Activated CD8-positive, alpha-beta T cell treated with anti-CD3 and anti-CD28 coated beads for 36 hours (primary cell): ENCODE measurements at places on chromosomes 5 and 9. TPM values are rescaled to one million over a fixed set of nuclear protein-coding genes. Genes with fewer than 3 reads are reported as not detected.

The NMUR2 gene
- total RNA-seq = not detected

The ESM1 gene
- total RNA-seq = 0.20 TPM

The GAPT gene
- total RNA-seq = not detected

The KCNT1 gene
- total RNA-seq = not detected

The TMEM252 gene
- total RNA-seq = not detected

- peaks cover 46% of the 10 kb centered on the region for H3K4me1 ChIP-seq
- no peaks in the 10 kb centered on the region for H3K27me3 ChIP-seq
- peaks cover 8% of the 10 kb centered on the region for H3K36me3 ChIP-seq
- peak within 1 kb of the TSS; percentile 89 for H3K4me3 ChIP-seq
- H3K27ac ChIP-seq = peak within 1 kb of the TSS; percentile 91
Measured at GRCh38 chr5:135398855-135399793, at the start of gene MACROH2A1. TSS of gene MACROH2A1 (minus strand) at chr5:135399231. CDS start at chr5:135389093, 10,138 bp downstream.

GRCh38 chr5:140565024-140565779 is 574 bp downstream of the SLC35A4 start:
- DNase-seq = no peak
- peak overlapping the region; percentile 88 for H3K4me3 ChIP-seq
- no peaks in the 10 kb centered on the region for H3K27me3 ChIP-seq

DNA sequence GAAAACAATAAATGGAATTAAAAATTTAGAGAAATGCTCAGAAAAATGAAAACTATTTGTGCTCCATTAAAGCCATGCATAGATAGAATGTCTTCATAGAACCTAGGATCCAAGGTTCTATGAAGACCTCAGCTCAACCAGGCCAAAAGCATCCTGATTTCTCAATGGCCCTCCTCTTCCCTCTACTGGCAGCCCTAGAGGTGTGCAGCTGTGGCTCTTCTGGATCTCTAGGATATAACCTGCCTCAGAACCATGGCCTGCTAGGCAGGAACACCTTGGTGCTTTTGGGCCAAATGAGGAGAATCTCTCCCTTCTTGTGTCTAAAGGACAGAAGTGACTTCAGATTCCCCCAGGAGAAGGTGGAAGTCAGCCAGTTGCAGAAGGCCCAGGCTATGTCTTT is 15.1 kb downstream of the IFNA1 start:
- peaks cover 4% of the 10 kb centered on the region for H3K27me3 ChIP-seq
- peak; percentile 20 for DNase-seq
- H3K4me1 ChIP-seq = no peaks in the 10 kb centered on the region
- H3K4me3 ChIP-seq = no peak overlapping the region
- H3K36me3 ChIP-seq = no peaks in the 10 kb centered on the region
- H3K27ac ChIP-seq = no peak overlapping the region

- H3K4me1 ChIP-seq = peaks cover 23% of the 10 kb centered on the region
- H3K36me3 ChIP-seq = peaks cover 5% of the 10 kb centered on the region
- H3K27me3 ChIP-seq = no peaks in the 10 kb centered on the region
Measured at GRCh38 chr9:125604196-125604595, 102.8 kb downstream of the MAPKAP1 start.

DNA sequence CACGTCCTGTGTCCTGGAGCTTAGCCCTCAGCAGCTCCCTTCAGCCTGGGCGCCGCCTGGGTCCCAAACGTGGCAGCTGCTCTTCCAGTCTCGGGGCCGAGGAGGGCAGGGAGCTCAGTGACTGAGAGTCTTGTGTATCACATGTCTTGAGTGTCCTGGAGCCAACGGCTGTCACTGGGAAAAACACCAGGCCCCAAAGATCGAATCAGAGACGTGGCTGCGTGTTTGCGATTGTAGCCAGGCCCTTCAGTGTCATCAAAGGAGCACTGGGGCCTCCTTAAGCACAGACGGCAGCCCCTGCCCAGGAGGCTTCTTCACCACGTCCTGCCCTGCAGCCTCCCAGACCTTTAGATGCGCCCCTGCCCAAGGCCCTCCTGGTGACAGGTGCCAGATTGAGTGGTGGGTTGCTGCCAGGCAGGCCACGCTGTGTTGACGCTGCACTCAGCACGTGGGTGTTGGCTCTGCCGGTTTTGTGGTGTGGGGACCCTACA is 5.7 kb upstream of the EXOC3 start:
- H3K4me3 ChIP-seq = no peak overlapping the region
- H3K36me3 ChIP-seq = peaks cover 8% of the 10 kb centered on the region

DNA sequence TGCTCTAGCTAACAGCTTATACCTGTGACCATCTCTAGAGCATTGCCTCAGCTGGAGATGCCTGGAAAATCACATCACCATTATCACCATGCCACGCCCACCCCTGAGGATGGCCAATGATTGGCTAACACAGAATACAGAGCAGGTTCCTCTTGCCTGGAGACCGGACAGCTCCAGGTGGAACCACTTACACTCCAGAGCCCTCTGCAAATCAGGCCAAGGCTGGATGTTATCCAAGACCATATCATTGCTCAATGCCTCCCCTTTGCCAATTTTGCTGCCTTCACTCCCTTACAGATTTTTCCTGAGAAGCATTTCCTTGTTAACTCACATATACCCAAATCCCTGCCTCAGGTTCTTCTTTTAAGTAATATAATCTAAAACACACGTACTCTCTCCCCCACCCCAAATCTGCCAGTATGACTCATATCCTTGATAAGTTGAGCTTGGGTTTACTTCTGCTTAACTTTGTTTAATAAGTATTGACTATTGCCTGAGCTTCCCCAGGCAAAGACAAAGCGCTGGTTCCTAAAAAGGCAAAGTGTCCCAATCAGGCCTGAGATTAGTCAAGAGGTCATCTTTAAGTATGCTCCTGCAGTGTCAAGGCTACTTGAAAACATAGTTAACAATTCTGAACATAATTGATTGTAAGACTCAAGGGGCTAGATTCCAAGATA is 309.6 kb downstream of the EPB41L4A start:
- no peak overlapping the region for H3K4me3 ChIP-seq
- no peaks in the 10 kb centered on the region for H3K27me3 ChIP-seq
- H3K36me3 ChIP-seq = no peaks in the 10 kb centered on the region
- no peak overlapping the region for H3K27ac ChIP-seq
- DNase-seq = no peak

GRCh38 chr5:135371622-135372232 is 27.3 kb downstream of the MACROH2A1 start:
- DNase-seq = no peak
- peaks cover 32% of the 10 kb centered on the region for H3K4me1 ChIP-seq
- no peak overlapping the region for H3K27ac ChIP-seq
- no peak overlapping the region for H3K4me3 ChIP-seq

DNA sequence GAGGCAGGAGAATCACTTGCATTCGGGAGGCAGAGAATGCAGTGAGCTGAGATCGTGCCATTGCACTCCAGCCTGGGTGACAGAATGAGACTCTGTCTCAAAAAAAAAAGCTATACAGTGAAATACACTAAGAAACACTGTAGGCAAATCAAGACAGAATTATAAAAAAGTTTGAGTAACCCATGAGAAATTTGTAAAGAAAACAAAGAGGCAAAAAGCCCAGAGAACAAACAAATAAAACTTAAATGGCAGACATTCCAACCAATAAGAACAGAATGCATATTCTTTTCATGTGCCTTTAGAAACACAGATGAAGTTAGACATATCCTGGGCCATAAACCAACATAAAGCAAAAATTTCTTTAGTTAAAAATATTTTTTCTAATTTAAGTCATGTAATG is 30.6 kb downstream of the ZNF169 start:
- peaks cover 56% of the 10 kb centered on the region for H3K36me3 ChIP-seq
- no peaks in the 10 kb centered on the region for H3K4me1 ChIP-seq
- no peak for DNase-seq
- H3K4me3 ChIP-seq = no peak overlapping the region
- H3K27ac ChIP-seq = no peak overlapping the region

DNA sequence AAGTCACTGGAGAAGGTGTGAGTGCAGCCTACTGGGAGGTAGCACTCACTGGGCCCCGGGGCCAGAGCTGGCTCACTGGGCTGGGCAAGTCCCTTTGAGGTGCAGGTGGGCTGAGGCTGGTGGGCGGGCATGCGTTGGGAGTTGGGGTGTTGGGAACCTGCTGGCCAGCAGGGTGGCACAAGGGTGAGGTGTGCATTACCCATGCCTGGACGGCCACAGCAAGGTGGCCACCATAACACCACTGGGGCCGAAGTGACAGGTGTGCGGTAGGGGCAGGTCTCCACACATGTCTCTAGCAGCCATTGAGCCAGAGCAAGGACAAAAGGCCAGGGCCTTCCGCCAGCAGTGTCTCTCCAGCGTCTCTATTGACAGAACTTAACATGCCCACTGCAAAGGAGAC is 22.6 kb downstream of the PRRT1B start:
- DNase-seq = no peak
- H3K36me3 ChIP-seq = peaks cover 17% of the 10 kb centered on the region
- no peak overlapping the region for H3K27ac ChIP-seq

- no peaks in the 10 kb centered on the region for H3K4me1 ChIP-seq
- no peak overlapping the region for H3K27ac ChIP-seq
- H3K4me3 ChIP-seq = no peak overlapping the region
- H3K36me3 ChIP-seq = no peaks in the 10 kb centered on the region
- no peak for DNase-seq
Measured at GRCh38 chr5:127297348-127298035, 6.9 kb downstream of the MEGF10 start.

GRCh38 chr5:79488058-79488457 is 25.9 kb downstream of the HOMER1 start:
- H3K36me3 ChIP-seq = peaks cover 4% of the 10 kb centered on the region
- DNase-seq = no peak
- no peak overlapping the region for H3K27ac ChIP-seq
- H3K4me3 ChIP-seq = no peak overlapping the region
- no peaks in the 10 kb centered on the region for H3K4me1 ChIP-seq
- H3K27me3 ChIP-seq = no peaks in the 10 kb centered on the region

GRCh38 chr5:156675395-156675794 is 174.7 kb upstream of the PPP1R2B start:
- H3K36me3 ChIP-seq = no peaks in the 10 kb centered on the region
- no peak overlapping the region for H3K4me3 ChIP-seq
- no peak for DNase-seq
- no peak overlapping the region for H3K27ac ChIP-seq
- H3K27me3 ChIP-seq = no peaks in the 10 kb centered on the region
- no peaks in the 10 kb centered on the region for H3K4me1 ChIP-seq

GRCh38 chr9:88990729-88991065 is 571 bp upstream of the S1PR3 start:
- peaks cover 29% of the 10 kb centered on the region for H3K27me3 ChIP-seq
- no peak overlapping the region for H3K4me3 ChIP-seq
- H3K27ac ChIP-seq = no peak overlapping the region

DNA sequence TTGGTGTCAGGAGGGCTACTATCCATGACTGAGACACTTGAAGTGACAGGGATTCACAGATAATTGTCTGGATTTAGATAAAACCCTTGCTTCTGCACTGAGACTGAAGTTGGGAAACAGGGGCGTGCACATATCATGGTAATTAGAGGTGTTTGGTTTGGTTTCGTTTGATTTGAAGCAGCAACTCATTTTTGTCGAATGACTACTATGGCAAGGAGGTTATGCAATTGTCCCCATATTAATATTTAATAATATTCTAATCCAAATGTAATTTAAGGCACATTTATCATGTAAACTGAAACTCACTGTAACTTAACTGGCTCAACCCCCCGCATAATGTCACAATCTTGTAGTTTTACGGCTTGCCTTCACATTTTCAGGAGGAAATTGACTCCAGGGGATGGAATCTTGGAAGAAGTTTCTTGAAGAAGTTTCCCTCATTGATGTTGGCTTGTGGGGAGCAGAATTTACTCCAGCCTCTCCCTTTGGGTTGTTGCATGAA is 12.5 kb downstream of the ZNF366 start:
- no peaks in the 10 kb centered on the region for H3K36me3 ChIP-seq
- peaks cover 8% of the 10 kb centered on the region for H3K27me3 ChIP-seq

- H3K27ac ChIP-seq = no peak overlapping the region
- no peak overlapping the region for H3K4me3 ChIP-seq
- no peak for DNase-seq
- H3K4me1 ChIP-seq = no peaks in the 10 kb centered on the region
Measured at GRCh38 chr5:116507051-116507537, 67.5 kb downstream of the SEMA6A start.

GRCh38 chr9:136201609-136202453 is 3.1 kb downstream of the LHX3 start:
- H3K4me3 ChIP-seq = no peak overlapping the region
- H3K27me3 ChIP-seq = peaks cover 43% of the 10 kb centered on the region
- DNase-seq = no peak
- H3K36me3 ChIP-seq = peaks cover under 1% of the 10 kb centered on the region
- peaks cover under 1% of the 10 kb centered on the region for H3K4me1 ChIP-seq
- H3K27ac ChIP-seq = no peak overlapping the region

DNA sequence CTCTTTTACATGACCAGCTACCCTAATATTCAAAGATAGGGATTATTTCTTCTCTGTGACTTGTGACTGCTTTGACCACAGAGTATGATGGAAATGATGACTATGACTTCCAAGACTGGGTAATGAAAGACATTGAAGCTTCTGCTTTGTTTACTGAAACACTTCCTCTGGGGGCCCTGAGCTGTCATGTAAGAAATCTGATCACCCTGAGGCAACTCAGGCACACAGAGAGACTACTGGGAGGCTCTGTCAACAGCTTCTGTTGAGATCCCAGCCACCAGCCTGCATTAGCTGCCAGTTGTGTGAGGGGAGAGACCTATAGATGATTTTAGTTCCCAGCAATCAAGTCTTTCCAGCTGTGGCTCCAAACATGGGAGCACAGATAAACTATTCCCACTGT is 76.5 kb downstream of the KCTD16 start:
- no peaks in the 10 kb centered on the region for H3K36me3 ChIP-seq
- H3K4me1 ChIP-seq = no peaks in the 10 kb centered on the region
- H3K4me3 ChIP-seq = no peak overlapping the region
- no peak overlapping the region for H3K27ac ChIP-seq
- peaks cover 14% of the 10 kb centered on the region for H3K27me3 ChIP-seq

DNA sequence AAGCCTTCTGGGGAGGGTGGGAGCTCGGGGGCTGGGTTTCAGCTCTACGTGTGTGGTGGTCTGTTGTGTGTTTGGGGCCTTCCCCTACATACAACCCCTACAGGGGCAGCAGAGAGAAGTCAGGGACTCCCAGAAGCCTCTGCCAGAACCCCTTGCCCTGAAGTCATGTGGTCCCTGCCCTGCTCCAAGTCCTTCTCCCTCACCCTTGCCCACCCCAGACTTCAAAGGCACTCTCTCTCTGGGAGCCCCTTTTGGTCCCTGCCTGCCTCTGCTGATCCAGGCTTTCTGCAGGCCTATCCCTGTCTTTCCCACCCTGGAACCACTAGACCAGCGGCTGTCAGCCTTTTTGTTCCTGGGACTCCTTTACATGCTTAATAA is 61.1 kb upstream of the PSD2 start:
- DNase-seq = no peak
- H3K36me3 ChIP-seq = no peaks in the 10 kb centered on the region
- no peaks in the 10 kb centered on the region for H3K27me3 ChIP-seq
- no peak overlapping the region for H3K4me3 ChIP-seq

DNA sequence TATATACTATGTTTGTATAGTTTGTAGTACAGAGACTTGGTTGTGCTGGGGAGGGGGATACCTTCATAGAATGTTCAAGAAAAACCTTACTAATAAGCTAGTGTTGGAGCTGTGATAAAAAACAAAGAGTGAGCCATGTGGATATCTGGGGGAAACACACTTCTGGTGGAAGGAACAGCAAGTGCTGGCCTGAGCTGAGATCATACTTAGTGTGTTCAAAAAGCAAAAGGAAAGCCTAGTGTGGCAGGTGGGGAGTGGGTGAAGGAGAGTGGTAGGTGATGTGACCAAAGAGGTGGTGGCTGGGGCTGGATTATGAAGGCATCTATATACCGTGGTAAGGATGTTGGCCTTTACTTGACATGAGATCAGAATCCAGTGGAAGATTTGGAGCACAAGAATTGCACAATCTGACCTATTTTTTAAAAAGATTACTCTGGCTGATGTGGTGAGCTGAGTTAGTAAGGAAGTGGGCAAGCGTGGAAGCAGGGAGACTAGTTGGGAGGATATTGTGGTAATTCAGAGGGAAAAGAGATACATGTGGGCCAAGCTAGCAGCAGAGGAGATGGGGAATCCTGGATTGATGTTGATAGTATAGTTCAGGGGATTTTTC is 26.6 kb downstream of the PALM2AKAP2 start:
- H3K4me1 ChIP-seq = no peaks in the 10 kb centered on the region
- H3K27me3 ChIP-seq = peaks cover 10% of the 10 kb centered on the region
- H3K4me3 ChIP-seq = no peak overlapping the region
- DNase-seq = no peak
- no peak overlapping the region for H3K27ac ChIP-seq
